ENCODE measurements at places on chromosomes 5 and 9. TPM values are rescaled to one million over a fixed set of nuclear protein-coding genes. Genes with fewer than 3 reads are reported as not detected.

GRCh38 chr9:117044241-117044640 lies 357.1 kb downstream of the TRIM32 start:
- no peak for DNase-seq

DNA sequence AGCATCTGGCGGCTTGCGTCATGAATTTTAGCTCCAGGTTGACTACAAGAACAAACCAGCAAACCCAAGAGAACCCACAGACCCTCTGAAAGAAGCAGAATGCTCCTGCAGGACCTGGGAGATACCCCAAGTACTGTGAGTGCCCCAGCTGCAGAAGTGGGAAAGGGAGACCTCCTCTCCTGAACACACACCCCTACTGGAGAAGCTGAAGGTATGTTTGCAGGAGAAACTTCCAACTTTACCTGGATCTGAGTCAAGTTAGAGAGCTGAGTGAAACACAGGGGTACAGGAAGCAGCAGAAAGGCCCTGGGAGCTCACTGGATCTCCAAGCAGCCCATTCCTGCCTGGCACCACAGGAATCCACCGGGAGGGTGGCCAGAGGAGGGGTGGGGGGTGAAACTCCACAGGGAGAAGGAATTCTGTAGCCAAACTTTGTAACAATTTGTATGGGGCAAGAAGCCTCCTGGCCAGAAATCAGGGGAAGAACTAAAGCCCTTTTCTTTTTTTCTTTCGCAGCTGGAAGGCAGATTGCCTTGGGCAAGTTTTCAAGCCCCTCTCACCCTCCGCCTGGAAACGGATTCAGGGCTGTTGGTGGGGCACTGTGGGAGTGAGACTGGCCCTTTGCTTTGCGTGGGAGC lies 576.2 kb downstream of the BNC2 start:
- no peak for DNase-seq

DNA sequence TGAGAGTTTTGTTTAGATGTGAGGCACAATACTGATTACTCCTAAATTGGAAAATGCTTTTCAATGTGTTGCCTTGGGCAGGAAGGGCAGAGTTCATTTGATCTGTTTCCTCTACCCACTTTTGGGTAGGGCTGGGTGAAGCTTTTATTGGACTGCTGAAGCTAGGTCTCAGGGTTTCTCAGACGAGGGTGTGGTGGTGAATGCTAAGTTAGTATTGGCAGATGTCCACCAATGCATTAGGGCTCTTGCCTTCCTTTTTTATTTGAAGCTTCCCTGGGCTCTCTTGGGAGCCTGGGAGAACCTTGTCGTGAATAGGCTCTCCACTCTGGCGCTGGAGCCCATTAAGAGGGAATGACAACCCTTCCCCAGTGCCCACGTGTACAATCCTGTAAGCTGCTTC lies 23.1 kb downstream of the SPTAN1 start:
- DNase-seq, result no peak

DNA sequence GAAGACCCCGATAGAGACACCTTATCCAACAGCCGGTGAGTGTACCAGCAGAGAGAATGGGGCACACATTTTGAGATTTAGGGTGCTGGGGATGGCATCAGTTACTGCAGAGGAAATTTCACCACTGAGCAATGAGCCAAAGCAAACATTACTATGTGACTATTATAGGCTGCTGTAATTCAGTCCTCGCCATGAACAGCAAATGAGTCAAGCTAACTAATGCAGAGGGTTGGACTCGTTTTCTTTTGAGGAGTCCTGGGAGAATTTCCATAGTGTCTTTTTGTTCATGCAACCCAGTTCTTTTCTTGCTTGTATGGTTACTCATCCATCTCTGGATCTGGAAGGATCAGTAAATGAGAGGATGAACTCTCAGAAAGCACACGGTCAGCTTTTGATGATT lies 323.8 kb downstream of the PSAT1 start:
- DNase-seq, result no peak

DNA sequence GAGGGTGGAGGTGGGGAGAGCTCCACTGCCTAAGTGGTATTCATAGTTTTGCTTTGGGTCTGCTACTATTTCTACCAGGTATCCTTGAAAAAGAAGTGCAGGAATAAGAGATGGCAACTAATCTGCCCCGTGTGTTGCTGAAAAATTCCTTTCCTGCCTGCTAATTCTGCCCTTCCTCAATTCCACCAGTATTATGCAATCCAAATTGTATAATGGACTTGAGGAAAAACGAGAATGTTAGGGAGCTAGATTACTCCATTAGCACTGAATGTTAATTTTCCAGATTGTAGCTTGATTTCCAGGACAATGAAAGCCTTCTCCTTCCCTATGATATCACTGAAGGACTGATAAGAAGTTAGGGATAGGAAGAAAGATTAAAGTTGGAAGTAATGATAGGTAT lies 16.9 kb downstream of the ADAM19 start:
- DNase-seq, result no peak

DNA sequence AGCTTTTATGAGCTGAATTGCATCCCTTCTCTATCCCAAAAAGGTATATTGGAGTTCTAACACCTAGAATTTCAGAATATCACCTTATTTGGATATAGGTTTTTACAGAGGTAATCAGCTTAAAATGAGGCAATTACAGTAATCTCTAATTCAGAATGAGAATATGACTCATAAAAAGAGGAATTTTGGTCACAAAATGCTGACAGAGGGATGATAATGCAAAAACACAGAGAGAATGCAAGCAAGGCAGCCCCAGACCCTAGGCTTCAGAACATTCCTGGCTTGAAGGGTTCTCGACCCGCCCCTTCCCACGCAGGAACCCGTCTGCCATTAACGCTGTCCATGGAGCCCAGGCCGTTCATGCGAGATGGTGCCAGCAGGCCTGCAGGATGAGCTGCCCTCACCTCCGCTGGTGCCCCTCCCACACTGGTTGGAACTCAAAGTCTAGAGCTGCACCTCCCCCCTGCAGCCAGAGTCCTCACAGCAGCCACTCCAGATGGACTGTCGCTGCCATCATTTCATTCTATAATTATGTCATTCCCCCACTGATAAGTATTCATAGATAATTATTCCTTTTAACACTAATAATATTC lies 1173.4 kb upstream of the ACO1 start:
- no peak for DNase-seq

DNA sequence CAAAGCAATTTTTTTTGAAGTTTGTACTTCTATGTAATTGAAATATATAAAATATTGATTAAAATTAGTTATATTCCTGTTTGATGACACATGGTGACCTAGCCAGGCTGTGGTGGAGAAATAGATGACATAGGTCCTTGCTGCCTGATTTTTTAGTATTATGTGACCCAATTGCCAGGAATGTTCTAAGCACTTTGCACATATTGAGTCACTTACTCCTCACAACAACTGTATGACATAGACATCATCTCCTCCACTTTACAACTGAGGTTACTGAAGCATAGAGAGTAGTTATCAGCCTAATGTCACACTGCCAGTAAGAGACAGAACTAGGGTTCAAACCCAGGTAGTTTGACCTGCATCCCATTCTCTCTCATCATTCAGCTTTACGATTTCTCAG lies 26.2 kb upstream of the SNX18 start:
- no peak for DNase-seq

DNA sequence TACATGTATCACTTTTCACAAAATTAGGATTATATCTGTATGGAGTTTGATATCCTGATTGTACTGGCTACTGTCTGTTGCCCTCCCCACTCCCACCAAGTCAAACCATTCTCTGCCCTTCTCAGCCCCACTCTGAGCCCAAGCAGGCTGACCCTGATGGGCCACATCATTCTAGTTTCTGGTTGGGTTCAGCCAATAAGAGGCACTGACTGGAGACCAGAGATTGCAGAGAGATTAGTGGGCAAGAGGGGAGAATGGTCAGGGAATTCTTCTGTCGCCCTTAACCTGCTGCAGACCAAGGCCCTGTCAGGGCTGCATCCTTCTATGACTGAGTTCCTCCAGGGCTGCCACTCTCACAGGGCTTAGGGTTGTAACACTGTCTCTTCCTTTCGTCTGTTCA lies 2.7 kb downstream of the HSPB3 start:
- no peak for DNase-seq

- no peak for DNase-seq
These were observed 94.0 kb upstream of the PTPRD start for GRCh38 chr9:10706788-10707187.

DNA sequence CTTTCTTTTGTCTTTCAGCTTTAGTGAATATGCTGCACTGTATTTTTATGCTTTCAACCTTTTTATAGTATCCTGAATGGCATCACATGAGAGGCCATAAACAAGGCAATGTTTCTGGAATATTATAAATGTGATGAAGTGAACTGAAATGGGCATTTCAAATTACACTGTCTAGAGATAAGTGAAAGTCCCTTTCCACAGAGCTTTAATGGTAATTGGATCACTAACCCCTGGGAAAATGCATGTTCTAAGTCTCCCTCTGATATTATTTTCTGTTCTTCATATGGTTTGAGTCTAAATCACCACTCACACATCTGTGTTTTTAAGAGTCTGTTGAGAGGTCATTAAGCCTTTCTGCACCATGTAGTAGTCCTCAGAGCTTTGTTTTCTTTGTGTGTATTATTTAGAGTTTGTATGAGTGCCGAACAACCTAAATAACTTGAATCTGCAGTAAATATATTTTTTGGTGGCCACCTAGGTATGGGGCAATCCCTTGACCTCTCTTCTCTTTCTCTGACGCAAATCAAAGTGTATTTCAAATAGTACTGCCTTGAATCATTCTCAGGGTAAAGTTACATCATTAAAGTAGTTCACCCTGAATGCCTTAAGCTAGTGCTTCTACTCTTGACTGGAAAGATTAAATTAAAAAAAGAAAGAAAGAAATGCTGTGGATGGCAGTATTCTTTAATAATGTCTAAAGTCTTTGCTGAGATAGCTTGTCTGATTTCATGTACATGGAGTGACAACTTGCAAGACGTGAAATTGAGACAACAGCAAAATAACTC lies 1931.0 kb upstream of the CDH6 start:
- DNase-seq, result no peak

DNA sequence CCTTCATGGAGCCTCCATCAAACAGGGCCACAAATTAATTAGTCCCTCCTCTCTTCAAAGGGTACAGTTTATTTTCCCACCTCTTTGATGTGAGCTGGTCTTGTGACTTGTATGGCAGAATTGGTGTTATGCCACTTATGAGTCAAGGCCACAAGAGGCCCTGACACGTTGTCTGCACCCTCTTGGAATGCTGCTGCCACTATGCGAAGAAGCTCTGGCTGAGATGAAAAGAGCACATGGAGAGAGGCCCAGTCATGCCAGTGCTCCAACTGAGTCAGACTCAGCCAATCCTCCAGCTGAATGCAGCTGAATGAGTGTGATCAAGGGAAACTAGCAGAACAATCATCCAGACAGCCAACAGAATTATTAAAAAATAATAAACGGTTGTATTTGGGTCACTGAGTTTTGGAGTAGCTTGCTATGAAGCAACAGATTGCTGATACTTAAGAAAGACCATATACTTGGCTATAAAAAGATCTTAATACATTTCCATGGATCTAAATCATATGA lies 128.3 kb downstream of the MARCHF11 start:
- DNase-seq, result no peak

Gene HAUS6
- 3.0 TPM for polyA plus RNA-seq

Gene PNPLA7
- polyA plus RNA-seq, result 3.5 TPM

Gene GPR150
- polyA plus RNA-seq, result 0.15 TPM

Gene DTWD2
- polyA plus RNA-seq, result 1.3 TPM

Gene SLC36A2
- polyA plus RNA-seq, result not detected

Gene PCDHA9
- 0.01 TPM for polyA plus RNA-seq

All from small intestine (tissue), 16 donors.